ENCODE measurements at places on chromosomes 11 and 22.

DNA sequence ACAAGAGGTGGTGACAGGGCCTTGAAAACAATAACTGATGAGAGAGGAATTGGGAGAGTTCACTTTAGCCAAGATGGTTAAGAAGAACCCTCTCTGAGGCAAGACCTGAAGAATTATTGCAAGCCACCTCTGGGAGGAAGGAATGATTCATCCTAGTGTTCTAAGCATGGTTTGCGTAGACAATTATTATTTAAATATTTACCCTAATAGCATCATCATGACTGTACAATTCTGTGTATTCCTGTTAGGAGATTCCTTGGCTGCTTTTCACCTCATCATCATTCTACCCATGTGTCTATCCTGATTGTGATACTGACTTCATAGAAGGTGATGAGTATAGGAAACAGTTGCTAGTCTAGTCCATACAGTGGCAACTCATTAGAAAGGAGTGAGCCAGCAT lies 264.4 kb downstream of the DDX10 start:
- no peak for DNase-seq

- DNase-seq, result no peak
These were observed 146.9 kb downstream of the TRIM29 start for GRCh38 chr11:119991022-119991404.

DNA sequence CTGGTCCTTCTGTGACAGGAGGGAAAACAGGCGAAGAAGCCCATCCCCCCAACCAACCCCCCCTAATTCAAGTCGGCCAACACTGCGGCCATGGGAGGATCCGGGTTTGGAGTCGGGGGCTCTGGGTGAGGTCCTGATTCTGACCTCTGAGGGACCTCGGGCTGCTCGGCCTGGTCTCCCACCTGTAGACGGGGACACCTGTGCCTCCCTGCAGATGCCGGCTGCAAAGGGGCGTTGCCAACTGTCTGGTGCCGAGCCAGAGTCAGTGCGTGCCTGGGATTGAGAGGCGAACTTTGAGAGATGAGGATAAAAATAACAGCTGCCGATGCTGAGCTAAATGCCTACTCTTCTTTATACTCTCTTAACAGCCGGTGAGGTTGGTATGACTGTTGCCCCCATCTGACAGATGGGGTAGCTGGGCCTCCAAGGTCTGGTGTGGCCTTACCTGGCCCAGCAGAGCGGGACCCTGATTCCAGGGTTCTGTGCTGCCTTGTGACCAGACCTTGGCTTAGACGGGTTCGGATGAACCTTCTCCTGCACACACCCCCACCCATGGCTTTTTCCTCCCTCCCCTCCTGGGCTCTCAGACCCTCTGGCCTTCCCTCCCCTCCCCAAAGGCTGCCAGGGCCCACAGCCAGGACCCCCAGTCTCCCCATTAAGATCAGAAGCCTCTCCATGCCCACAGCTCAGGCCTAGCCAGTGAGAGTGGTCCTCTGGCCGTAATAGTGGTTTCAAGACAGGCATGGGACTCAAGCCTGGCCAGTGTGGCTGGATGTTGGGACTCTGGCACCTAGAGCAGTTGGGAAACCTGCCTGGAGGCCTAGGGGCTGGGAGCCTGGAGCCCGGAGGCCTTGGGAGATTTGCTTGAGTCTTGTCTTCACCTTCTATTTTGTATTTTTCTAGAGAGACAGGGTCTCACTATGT lies 41.7 kb downstream of the KCNJ4 start:
- DNase-seq, result no peak

GRCh38 chr22:30222321-30222720 lies 24.2 kb downstream of the LIF start:
- DNase-seq, result no peak

DNA sequence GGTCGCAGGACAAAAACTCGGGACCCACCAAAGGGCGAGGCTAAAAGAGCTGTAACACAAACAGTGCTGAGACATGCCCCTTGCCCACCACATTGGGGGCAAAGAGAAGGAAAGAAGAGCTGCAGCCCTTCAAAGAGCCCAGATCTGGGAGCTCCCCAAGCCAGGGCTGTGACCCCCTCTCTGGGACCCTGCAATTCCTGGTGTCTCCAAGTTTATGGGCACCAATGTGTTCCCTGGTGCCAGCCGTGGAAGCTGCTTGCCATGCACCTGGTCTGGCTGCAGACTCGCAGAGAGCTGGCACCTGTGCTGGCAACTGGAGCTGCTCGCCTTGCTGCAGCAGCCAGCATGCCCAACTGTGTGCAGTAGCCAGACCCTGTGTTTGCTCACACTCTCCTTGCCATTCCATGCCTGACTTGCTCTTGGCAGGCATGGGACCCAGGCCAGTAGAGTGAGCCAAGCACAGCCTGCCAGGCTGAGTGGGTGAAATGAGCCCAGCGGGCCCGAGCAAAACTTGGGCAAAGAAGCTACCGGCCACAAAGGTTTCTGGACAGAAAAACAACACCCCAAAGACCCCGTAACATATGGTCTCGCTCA lies 16.0 kb downstream of the RRP8 start:
- no peak for DNase-seq

DNA sequence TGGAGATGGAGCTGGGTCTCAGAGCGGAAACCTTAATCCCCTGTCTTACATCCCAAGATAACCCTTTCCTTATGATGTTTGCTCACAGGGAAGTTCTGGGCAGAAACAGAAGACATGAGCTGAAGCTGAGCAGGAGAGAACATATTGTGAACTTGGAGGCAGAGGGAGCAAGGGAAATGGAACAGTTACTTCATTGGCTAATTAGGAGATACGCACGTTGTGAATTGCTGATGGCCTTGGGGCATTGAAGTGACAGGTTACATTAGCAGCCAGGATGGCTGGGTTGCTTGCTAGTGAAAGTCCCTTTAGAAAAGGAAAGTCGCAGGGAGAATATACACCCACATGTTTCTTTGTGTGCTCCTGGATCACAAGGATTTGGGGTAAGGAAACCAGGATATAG lies 48.7 kb downstream of the TENM4 start:
- no peak for DNase-seq

DNA sequence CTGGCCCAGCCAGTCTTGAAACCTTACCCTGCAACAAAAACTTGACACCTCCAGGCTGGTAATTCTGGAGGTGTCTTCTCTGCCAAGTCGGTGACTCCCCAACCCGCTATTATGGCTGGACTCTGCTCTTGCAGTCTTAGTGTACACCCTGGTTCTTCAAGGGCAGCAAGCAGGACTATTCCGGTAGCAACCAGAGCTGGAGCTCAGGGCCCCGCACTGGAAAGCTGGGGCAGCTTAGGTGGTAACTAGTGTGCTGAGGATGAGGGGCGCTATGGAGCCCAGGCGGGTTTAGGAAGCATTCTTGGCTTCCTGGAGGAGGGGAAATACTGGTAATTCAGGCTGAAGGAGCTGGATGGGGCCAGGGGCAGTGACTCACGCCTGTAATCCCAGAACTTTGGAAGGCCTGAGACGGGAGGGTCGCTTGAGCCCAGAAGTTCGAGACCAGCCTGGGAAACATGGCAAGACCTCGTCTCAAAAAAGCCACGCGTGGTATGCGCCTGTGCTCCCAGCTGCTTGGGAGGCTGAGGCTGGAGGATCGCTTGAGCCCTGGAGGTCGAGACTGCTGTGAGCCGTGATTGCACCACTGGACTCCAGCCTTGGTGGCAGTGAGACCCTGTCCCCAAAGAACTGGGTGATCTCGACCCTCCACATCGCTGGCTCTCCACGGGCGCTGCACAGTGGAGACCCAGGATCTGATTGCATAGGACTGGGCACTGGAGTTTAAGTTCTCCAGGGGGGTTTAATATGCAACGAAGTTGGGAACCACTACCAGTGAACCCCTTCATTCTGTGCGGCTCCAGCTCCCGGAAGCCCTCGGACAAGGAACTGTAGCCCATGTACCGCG lies 10.6 kb upstream of the AIFM3 start:
- no peak for DNase-seq

DNA sequence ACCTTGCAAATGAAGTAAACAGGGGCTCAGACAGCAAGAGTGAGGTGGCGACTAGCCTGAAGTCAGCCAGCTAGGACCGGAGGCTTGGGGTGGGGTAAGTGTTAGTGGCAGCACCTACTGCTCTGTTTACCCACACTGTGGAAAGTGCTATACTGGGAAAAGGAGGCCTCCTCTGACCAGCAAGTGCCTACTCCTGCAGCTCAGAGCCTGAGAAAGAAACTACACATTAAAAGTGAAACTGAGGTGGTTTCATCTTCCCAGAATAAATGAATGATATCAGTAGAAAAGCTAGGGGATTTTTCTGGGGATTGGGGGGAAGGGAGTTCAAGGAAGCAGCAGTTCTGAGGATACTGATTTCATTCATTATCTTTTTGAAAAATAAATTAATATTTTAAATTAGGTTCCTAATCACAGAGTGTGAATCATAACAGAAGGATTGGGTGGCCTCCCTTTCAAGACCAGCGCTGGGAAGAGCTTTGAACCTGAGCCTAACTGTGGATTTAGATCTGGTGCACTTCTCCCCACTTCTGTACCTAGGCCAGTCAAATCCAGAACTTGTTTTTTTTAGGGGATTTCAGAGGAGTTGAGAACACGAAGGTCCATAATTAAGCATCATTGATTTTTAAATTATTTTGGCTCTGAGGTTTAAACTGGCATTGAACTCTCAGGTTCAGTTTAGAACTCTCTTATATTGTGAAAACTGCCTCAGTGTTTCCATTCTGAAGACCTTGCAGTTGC lies 48.1 kb upstream of the GRAMD1B start:
- DNase-seq, result peak; percentile 74

DNA sequence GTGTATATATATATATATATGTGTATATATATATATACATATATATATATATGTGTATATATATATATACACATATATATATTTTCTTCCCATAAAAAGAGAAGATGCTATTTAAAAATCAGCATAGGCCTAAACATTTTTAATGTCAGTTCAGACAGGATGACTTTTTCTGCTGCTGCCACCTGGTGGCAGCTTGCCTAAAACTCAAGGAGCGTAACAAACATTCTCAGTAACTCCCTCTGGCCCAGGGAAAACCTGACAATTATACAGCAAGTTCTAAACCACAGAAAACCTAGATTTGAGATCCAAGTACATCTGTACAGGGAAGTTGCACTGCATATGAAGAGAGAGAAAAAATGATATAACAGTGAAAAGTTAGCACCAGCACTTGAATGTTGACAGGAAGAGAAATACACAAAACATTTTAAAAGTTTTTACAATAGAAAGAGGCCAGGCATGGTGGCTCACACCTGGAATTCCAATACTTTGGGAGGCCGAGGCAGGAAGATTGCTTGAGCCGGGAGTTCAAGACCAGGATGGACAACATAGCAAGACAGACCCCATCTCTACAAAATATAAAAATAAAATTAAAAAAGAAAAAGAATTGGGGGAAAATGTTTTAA lies 16.6 kb downstream of the OR8A1 start:
- DNase-seq, result peak; percentile 29
